ENCODE measurements at places on chromosomes 3 and 15.

DNA sequence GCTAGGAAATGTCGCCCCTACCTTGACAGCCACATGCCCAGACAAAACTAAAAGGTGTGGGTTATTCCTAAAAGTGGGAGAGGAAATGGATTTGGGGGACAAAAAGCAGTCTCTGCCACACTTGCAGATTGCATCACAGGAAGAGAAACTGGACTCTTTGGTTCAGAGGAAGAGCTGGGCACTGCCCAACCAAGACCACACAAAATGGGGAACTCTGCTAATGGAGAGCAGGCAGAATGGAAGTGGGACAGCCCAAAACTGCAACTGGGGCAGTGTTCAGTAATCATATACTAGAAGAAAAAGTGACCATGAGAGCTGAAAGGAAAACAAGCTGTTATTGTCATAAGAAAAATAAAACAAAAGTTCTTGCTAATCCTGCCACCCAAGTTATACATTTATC lies 138.9 kb upstream of the FRMD4B start:
- DNase-seq, result no peak

- DNase-seq, result no peak
These were observed 984 bp upstream of the RPP25 start for GRCh38 chr15:74957476-74958035.

GRCh38 chr15:38535491-38536200 lies 29.0 kb downstream of the RASGRP1 start:
- DNase-seq, result no peak

GRCh38 chr3:78588906-78589621 lies 1178.7 kb downstream of the ROBO1 start:
- DNase-seq, result no peak

- no peak for DNase-seq
These were observed 31.9 kb upstream of the RTP4 start for GRCh38 chr3:187336322-187336721.

DNA sequence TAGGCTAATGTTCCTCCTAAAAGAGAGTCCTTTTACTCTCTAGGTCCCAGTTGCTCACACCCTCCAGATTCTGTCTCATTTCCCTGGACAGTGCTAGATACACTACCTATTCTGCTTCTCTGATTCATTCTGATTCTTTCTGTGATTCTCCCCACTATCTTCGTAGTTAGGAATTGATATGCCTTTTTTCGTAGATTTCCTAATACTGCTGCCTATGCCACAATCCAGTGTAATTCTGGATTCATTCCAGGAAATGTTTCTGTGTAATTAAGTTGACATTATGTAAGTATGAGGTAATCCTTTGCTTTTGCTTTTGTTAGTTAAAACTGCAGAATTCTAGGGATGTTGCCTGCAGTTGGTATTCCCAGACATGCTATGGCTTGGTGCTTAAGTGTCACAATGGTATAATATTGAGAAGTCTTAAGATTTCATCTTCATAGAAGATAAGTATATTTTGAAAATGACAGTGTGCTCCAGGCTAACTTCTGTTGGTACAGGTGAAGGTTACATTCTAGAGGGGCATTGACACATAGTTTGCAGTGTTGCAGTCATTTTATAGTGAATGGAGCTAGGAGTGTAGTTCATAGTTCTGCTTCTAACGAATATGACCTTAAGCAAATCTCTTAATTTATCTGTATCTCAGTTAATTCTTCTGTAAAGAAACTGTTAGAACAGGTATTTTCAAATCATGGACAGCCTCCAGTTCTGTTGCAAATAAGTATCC lies 54.3 kb downstream of the RIOX2 start:
- DNase-seq, result no peak

DNA sequence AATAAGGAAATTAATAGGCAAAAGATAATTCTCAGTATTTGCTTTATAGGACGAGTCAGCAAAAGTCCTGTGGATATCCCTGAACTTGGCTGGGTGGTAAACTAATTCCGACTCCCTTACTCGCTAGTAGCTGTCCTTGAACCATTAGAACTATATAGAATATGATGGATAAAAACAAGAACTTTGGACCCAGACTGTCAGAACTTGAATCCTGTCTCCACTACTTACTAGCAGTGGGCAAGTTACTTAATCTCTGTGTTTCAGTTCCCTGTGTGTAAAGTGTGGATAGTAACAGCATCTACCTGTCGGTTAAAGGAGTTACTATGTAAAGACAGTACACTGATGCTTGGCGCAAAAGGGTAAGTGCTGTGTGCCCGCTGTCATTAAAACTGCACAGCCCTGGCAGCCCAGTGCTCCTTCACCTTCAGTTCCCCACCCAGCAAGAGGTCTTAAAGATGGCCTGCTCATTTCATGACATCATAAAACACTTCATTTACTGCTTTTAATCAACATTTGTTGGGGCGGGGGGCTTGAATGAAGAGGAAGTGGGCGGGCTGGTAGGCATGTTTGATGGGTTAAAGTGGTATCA lies 7.3 kb downstream of the TPM1 start:
- DNase-seq, result no peak

GRCh38 chr3:101068876-101069606 lies 75.8 kb upstream of the ABI3BP start:
- no peak for DNase-seq

GRCh38 chr3:25485673-25486072 lies 57.6 kb downstream of the RARB start:
- no peak for DNase-seq

DNA sequence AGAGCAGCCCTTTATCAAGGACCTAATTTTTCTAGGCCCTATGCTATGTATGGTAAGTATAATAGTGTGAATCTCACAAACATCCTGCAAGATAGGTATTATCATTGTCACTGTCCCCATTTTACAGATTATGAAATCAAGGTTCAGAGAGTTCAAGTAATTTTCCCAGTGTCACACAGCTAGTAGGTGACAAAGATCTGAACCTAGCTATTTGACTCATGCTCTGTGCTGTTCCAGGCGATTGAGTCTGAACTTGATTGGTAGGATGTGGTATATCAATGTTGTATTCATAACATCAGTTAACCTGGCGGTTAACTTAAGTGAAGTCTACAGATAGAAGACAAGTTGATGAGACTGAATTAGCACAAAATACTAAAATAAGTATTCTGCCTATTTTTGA lies 229.9 kb downstream of the CHST2 start:
- peak; percentile 35 for DNase-seq

- no peak for DNase-seq
These were observed 2.4 kb downstream of the KLHDC8B start for GRCh38 chr3:49173792-49174170.

DNA sequence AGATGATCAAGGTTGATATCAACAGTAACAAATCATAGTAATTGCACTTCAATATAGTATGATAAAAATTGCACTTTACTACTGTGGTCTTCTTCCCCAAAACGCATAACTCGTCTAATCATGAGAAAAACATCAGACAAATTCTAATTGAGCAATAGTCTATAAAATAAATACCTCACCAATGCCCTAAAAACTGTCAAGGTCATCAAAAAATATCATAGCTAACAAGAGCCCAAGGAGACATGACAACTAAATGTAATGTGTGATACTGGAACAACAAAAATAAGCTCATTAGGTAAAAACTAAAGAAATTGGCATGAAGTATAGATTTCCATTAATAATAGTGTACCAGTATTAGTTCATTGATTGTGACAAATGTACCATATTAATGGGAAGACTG lies 85.6 kb upstream of the LRRC3B start:
- no peak for DNase-seq

GRCh38 chr3:195872800-195873199 lies 35.6 kb downstream of the TNK2 start:
- DNase-seq, result no peak

DNA sequence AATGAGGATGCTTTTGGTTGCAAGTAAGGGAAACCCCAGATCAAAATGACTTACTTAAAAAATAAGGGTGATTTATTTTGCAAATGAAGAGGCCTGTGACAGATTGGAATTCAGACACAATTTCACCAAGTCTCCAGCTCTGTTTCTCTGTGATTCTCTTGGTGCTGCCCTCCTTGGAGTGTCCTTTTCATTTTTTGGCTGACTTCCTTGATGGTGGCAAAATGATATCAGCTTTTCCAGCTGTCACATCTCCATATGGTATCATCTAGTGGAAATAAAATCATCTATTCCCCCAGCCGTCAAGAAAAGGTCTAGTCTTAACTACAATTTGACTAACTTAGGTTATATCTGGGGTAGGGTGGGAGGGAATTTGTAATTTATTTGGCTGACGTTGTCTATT lies 68.5 kb upstream of the SLC25A26 start:
- no peak for DNase-seq

GRCh38 chr3:129046732-129047552 lies 13.6 kb upstream of the GP9 start:
- no peak for DNase-seq

- no peak for DNase-seq
These were observed 113.3 kb downstream of the SMAD6 start for GRCh38 chr15:66815318-66815717.

- DNase-seq, result no peak
These were observed 418.9 kb upstream of the TPRG1 start for GRCh38 chr3:188752850-188753249.

DNA sequence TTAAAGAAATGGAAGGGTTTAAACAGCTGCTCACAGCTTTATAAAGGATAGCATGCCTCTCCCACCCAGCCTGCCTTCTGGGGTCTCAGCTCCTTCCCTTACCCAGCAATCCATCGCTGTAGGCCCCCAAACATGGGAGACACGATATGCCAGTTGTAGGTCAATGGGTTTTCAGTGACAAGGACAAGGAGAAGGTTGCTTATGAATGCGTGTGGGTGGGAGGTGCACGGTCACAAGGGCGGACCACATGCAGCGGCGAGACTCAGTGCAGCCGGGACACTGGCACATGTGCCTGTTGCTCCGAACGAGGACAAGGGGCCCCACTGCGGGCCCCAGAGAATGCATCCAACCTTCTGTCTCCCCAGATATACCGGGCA lies 67.0 kb downstream of the MGLL start:
- peak; percentile 73 for DNase-seq

DNA sequence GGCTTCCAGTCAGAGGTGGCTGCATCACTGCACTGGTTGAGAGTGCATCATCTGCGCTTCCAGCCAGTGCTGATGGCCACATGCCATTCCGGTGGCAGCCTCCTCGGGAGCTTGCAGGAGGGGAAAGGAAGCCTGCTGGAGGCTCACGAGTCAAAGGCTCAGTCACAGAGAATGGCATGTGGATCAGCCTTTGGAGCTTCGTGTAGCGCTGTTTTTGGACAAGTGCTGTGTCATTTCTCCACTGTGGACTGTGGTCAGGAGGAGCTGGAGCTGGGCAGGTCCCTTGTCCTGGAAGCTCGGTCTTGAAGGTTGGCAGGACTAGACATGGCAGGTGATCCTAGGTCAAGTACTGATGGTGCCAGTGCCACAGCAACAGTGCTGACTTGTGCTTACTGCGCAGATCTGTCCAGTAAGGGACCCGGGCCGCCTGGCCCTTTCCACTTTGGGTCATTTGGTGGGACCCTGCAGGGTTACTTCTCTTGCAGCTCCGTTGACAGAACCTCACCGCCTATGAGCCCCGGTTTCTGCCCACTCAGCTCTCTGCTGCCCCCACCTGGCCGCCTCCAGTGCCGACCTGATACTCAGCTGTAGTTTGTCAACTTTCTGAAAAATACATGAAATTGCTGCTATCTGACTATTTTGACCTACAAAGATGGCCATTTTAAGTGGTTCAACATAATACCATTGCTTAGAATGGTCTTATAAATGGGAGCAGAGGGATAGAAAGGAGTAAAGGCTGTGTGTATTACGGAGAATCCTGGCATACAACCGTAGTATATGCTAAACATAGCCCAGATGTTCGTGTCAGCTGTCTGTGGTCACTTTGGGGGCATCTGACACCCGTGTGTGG lies 27.6 kb upstream of the TRPM1 start:
- DNase-seq, result peak; percentile 71
